ENCODE measurements at places on chromosomes 5 and 9. TPM values are rescaled to one million over a fixed set of nuclear protein-coding genes. Genes with fewer than 3 reads are reported as not detected.

- H3K27ac ChIP-seq = no peak overlapping the region
- H3K4me1 ChIP-seq = no peaks in the 10 kb centered on the region
- no peaks in the 10 kb centered on the region for H3K36me3 ChIP-seq
Measured at GRCh38 chr9:12972608-12973589, 198.1 kb downstream of the LURAP1L start.

GRCh38 chr9:105693435-105694189, 729 bp upstream of the TMEM38B start:
- H3K36me3 ChIP-seq = no peaks in the 10 kb centered on the region
- H3K4me1 ChIP-seq = peaks cover 31% of the 10 kb centered on the region
- DNase-seq = no peak
- H3K4me3 ChIP-seq = peak overlapping the region; percentile 77

Gene FAM151B
- total RNA-seq = 2.3 TPM

Gene SPINK4
- 0.53 TPM for total RNA-seq

- no peaks in the 10 kb centered on the region for H3K27me3 ChIP-seq
- no peaks in the 10 kb centered on the region for H3K4me1 ChIP-seq
- H3K36me3 ChIP-seq = no peaks in the 10 kb centered on the region
- no peak overlapping the region for H3K27ac ChIP-seq
- DNase-seq = no peak
Measured at GRCh38 chr9:16637911-16638310, 232.6 kb downstream of the BNC2 start.

DNA sequence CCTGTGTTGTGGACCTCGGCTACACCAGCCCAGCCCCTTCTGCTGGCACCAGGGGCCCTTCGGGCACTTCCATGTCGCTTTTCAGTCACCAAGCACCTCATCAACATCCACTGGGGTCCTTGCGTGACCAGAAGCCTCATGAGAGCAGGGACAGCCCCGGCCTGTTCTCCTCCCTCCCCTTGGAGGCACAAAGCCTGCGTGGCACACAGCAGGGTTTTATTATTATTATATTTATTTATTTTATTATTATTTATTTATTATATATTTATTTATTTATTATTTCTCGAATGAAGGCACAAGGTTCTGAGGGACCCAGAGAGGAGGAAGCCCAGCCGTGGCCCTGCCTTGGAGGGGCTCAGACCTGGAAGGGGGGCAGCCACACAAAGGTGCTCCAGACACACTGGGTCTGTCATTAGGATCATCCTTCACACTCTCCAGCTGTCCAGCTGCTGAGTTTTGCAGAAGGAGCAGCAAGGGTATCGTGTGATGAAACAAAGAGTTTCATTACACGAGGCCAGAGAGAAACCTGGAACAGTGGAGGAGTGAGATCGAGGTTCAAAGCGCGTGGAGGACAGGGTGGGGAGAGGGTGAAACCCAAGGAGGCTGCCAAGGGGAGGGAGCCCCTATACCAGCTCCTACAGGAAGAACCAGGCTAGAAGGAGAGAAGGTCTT, 5.2 kb downstream of the VAV2 start:
- no peak overlapping the region for H3K27ac ChIP-seq
- H3K27me3 ChIP-seq = no peaks in the 10 kb centered on the region
- DNase-seq = no peak
- no peak overlapping the region for H3K4me3 ChIP-seq

Gene ADAMTS6
- 3.1 TPM for total RNA-seq

- no peaks in the 10 kb centered on the region for H3K36me3 ChIP-seq
- no peak overlapping the region for H3K27ac ChIP-seq
- H3K4me1 ChIP-seq = no peaks in the 10 kb centered on the region
- no peak overlapping the region for H3K4me3 ChIP-seq
- H3K27me3 ChIP-seq = no peaks in the 10 kb centered on the region
- DNase-seq = no peak
Measured at GRCh38 chr5:81842795-81843398, 92.0 kb upstream of the SSBP2 start.

Gene RGS14
- total RNA-seq = 11.1 TPM

- H3K4me1 ChIP-seq = no peaks in the 10 kb centered on the region
- peaks cover 38% of the 10 kb centered on the region for H3K27me3 ChIP-seq
Measured at GRCh38 chr5:2187687-2188086, 305.0 kb upstream of the IRX4 start.

GRCh38 chr5:144205141-144205551, 34.5 kb downstream of the KCTD16 start:
- H3K4me3 ChIP-seq = no peak overlapping the region
- DNase-seq = no peak
- no peak overlapping the region for H3K27ac ChIP-seq
- H3K4me1 ChIP-seq = no peaks in the 10 kb centered on the region
- H3K36me3 ChIP-seq = no peaks in the 10 kb centered on the region
- H3K27me3 ChIP-seq = peaks cover 20% of the 10 kb centered on the region

DNA sequence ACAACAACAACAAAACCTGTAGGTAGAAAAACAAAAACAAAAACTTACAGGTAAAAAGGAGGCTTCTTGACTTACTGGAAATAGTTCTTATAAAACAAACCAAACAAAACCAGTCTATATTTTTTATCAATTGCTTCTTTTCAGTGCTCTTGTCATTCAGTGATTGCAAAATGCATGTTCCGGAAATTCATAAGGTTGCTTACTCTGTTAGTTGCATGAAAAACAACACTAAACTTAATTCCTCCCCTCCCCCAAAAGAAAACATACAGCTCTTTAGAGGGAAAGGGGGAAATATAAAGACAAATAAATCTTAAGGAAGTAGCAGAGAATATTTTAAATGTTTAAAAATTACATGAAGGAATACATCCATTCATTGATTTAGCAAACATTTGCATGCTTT, 19.1 kb downstream of the CPEB4 start:
- no peaks in the 10 kb centered on the region for H3K27me3 ChIP-seq
- H3K4me3 ChIP-seq = no peak overlapping the region
- no peak overlapping the region for H3K27ac ChIP-seq
- H3K36me3 ChIP-seq = peaks cover 20% of the 10 kb centered on the region

- H3K36me3 ChIP-seq = no peaks in the 10 kb centered on the region
- H3K27ac ChIP-seq = no peak overlapping the region
- no peak for DNase-seq
- no peaks in the 10 kb centered on the region for H3K27me3 ChIP-seq
- no peaks in the 10 kb centered on the region for H3K4me1 ChIP-seq
Measured at GRCh38 chr5:159034083-159034824, 65.5 kb downstream of the EBF1 start.

Gene SV2C
- not detected for total RNA-seq

- H3K27ac ChIP-seq = no peak overlapping the region
- no peaks in the 10 kb centered on the region for H3K27me3 ChIP-seq
- DNase-seq = no peak
- no peak overlapping the region for H3K4me3 ChIP-seq
- H3K4me1 ChIP-seq = no peaks in the 10 kb centered on the region
Measured at GRCh38 chr5:25649628-25650265, 1005.0 kb upstream of the CDH10 start.

Gene PTGS1
- total RNA-seq = 0.06 TPM

- no peaks in the 10 kb centered on the region for H3K4me1 ChIP-seq
- no peaks in the 10 kb centered on the region for H3K27me3 ChIP-seq
- no peak for DNase-seq
- no peaks in the 10 kb centered on the region for H3K36me3 ChIP-seq
- no peak overlapping the region for H3K27ac ChIP-seq
- H3K4me3 ChIP-seq = no peak overlapping the region
Measured at GRCh38 chr9:110538647-110539041, 40.9 kb downstream of the SVEP1 start.

DNA sequence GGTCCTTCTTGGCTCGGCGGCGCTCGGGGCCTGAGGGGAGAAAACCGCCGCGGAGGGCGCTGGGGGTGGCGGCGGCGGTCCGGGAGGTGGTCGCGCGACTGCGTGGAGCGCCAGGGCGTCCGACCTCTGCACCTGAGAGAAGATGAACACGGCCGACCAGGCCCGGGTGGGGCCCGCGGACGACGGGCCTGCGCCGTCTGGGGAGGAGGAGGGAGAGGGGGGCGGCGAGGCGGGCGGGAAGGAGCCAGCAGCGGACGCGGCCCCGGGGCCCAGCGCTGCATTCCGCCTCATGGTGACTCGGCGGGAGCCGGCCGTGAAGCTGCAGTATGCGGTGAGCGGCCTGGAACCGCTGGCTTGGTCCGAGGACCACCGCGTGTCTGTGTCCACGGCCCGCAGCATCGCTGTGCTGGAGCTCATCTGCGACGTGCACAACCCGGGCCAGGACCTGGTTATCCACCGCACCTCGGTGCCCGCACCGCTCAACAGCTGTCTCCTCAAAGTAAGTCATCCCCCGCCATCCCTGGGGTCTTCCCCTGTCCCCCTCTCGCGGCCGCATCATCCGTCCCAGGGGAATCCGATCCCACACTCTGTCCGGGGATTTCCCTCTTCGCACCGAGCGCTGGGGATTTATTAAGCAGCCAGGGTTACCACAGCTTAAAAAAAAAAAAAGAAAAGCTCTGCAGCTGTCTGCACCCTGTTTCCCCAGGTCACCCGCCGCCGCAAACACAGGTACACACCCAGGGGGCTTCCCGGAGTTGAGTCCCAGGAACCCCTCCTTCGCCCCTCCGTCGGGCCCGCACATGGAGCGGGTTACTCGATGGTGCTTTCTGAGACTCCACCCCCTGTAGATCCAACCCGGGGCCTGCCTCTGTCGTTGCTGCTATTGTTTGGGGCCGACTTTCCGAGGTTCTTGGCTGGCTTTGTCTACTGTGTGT, at the start of gene GTF3C4:
Gene GTF3C4, plus strand, starts transcription at position 8 of the 935 bp plus-strand sequence. Its CDS starts 135 bp downstream, at position 143.
- peaks cover 48% of the 10 kb centered on the region for H3K4me1 ChIP-seq
- H3K4me3 ChIP-seq = peak within 1 kb of the TSS; percentile 65
- H3K27me3 ChIP-seq = no peaks in the 10 kb centered on the region
- H3K27ac ChIP-seq = peak within 1 kb of the TSS; percentile 90
- no peak for DNase-seq

Gene PRLR
- 22.2 TPM for total RNA-seq

DNA sequence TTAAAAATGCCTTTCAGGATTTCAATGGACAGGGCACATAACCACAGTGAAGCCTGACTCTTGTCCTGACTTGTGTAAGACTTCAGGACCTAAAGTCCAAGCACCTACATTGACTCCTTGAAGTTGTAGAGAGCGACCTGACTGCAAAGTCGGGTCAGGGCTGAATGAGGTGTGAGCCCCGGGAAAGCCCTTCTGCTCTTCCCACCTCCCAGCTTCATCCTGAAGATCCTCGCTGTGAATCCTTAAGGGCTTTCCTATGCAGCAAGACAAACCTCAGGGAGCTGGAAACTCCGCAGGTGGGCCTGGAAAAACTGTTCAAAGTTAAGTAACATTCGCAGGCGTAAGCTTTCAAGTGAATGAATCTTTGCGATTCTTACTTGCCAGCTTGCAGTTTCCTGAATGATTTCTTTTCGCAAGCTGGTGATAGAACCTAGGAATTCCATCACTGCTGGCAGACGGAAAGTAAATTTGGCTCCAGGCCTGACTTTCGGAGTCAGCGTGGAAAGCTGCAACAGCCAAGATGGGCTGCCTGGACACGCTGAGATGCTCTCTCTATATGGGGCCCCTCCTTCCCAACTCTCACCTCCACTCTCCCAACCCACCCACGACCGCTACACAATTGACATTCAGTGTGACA, 10.9 kb downstream of the SEMA5A start:
- H3K4me1 ChIP-seq = no peaks in the 10 kb centered on the region
- no peaks in the 10 kb centered on the region for H3K27me3 ChIP-seq
- H3K36me3 ChIP-seq = no peaks in the 10 kb centered on the region
- H3K27ac ChIP-seq = no peak overlapping the region

- no peaks in the 10 kb centered on the region for H3K4me1 ChIP-seq
- no peak for DNase-seq
- no peaks in the 10 kb centered on the region for H3K36me3 ChIP-seq
- no peak overlapping the region for H3K4me3 ChIP-seq
- H3K27ac ChIP-seq = no peak overlapping the region
- peaks cover 87% of the 10 kb centered on the region for H3K27me3 ChIP-seq
Measured at GRCh38 chr5:1390861-1391600, 46.1 kb upstream of the CLPTM1L start.

Measured in HepG2 (cell line).